GOT3 (cell line): ENCODE measurements at places on chromosomes 7 and 10.

- no peak for DNase-seq
Observed at GRCh38 chr7:151461942-151462230, 21.9 kb upstream of the CRYGN start.

DNA sequence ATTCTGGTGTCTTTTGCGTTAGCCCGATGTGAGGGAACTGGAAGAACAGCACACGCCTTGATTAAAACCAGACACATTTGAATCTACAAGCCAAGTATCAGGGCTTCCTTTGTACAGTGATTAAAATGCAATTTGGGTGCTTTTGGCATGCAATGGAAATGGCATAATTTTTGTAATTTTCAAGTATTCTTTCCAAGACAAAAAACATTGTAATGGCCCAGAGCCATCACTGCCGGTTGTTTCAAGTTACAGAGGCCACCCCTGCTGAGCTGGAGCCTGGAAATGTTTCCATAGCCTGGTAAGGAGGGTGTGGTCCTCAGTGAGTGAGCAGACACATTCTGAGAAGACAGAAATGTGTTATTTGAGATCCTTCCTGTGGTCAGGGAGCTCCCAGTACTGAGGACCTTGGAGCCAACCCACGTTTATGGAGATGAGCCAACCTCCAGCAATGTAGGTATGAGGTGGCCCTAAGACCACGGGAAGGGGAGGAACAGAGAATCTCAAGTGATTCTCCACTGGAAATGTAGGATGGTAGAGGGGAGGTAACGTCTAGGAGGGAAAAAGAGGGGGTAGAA lies 20.9 kb downstream of the TEX36 start:
- DNase-seq = no peak

GRCh38 chr7:91894781-91895480 lies 14.4 kb upstream of the MTERF1 start:
- no peak for DNase-seq

DNA sequence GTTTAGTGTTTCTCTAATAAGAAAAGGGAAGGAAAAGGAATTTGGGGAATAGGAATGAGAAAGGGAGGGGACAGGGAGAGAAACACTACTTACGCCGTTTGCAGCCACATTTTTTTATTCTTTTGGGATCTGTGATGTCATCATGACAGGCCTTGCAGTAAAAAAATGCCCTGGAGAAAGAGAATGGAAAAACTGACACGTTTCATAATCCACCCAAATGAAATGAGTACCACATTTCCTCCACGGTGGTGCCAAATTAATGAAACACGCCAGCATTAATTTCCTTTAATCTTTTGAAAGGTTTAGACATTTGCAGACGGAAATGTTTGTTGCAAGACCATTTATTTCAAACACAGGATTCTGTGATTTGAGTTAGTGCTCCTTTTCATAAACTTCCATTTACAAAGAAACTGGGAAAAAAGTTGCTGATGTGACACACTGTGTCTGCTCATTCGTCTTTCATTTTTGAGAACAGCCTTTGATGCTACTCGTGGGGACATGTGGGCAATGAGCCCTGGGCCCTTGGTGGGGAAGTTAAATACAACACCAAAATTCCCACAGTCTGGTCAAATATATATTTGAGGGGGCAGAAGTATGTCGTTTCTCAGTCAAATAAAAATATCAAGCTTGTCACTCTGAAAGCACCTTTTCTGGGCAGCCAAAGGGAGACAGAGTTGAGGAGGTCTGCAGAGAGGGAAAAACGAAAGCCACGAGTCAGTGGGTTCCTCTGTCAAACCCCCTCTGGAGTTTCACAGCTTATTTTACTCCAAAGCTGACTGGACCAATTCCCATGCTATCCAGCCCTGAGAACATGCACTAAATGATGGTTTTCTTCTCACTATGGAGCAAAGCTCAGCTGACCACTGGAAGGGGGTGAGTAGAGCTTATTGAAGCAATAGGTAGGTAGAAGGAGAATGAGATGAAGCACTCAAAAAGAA lies 625.5 kb downstream of the KCNMA1 start:
- no peak for DNase-seq

GRCh38 chr7:101813402-101814019 lies 3.9 kb upstream of the CUX1 start:
- no peak for DNase-seq

- DNase-seq = no peak
Observed at GRCh38 chr7:70343519-70343918, 745.2 kb downstream of the AUTS2 start.

DNA sequence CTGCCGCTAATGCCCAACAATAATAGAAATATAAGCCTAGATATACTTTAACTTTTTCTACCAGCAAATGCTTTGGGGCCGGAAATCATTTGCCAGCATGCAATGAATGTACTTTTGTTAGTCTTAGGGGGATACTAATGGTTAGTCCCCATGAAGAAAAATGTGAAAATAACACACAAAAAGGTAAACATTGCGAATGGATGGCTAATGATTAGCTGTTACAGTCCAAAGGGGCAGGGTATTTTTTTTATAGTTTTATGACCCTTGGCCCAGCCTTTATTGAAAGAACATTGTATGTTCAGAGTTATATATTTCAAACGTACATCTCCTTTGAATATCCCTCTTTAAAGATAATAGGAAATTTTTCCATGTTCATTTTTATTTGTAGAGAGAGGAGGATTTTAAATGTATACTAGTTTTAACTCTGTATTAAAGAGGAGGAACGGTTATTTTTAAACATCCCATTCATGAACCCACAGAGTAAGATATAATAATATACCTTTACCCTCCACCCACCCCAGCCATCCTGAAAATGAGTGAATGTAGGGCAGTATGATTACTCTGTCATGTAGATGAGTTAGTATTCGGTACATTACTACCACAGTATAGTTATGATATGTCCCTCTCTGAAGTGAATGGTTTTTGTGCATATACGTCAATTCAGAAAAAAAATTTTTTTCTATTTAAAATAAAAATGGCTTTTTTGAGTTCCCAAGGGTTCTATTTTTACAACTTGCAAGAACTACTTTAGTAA lies 63.6 kb downstream of the ARID5B start:
- DNase-seq = no peak

DNA sequence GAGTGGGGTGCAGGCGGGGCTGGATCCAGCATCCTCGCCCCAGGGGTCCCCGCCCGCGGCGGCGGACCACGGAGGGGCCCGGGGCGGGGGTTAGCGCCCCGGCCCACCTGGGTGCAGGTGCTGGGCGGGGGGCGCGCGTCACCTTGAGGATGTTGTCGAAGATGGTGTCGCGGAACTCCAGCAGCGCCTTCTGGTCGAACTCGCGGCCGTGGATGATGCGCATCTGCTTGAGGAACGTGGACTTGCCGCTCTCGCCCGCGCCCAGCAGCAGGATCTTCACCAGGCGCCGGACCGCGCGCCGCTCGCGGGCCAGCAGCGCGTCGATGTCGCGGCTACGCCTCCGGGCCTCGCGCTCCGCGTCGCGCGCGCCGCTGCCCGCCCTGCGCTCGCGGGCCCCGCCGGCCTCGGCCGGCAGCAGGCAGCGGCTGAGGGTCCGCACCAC lies 376 bp downstream of the GNA12 start:
- DNase-seq = no peak

- no peak for DNase-seq
Observed at GRCh38 chr7:134406431-134406830, 52.5 kb downstream of the AKR1B1 start.

GRCh38 chr10:86658751-86659150 lies 4.4 kb downstream of the OPN4 start:
- DNase-seq = no peak

DNA sequence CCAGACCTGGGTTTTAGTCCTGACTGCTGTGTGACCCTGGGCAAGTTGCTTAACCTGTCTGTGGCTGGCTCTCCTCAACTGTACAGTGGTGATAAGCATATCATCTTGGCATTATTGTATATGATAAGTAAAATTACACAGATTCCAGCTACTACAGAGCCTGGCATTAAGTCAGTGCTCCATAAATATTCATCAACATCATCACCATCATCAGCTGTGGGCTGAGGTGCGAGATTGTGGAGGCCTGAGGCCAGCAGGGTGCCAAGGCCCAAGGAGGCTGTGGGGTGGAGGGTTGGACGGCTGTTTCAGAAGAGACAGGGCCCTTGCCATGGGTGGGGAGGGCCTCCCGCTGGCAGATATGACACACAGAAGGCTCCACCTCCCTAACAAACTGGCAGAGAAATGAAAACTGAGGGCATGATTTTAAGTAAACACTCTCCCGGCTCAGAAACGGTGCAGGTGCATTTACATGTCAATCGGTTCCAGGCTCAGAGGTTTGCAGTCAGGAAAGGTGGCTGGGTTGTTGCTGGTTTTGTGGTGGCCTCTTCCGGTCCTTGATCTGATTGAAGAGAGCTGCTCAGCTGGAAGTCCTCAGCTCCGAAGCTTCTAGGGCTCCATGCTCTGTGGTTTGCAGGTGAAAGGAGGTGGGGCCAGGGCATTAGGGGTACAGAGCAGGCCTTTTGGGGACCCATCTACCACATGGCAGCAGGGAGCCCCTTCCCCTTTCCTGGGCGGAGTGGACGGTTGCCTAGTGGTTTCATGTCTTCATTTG lies 10.2 kb downstream of the CRYGN start:
- no peak for DNase-seq

DNA sequence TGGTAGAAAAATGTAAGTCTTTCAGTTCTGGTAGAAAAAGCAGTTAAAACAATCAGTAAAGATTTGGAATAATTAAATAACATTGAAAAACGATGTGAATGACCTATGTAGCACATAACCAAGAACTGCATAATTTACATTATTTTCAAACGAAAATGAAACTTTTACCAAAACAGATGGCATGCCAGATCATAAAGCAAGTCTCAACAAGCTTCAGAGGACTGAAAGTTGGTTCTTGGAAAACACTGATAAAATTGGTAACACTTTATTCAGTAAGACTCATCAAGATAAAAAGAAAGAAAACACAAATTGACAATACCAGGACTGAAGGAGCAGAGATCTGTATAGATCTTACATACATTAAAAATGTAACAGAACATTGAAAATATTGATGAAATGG lies 92.8 kb downstream of the VIPR2 start:
- DNase-seq = no peak

GRCh38 chr10:28300027-28300426 lies 2.8 kb downstream of the MPP7 start:
- DNase-seq = no peak

DNA sequence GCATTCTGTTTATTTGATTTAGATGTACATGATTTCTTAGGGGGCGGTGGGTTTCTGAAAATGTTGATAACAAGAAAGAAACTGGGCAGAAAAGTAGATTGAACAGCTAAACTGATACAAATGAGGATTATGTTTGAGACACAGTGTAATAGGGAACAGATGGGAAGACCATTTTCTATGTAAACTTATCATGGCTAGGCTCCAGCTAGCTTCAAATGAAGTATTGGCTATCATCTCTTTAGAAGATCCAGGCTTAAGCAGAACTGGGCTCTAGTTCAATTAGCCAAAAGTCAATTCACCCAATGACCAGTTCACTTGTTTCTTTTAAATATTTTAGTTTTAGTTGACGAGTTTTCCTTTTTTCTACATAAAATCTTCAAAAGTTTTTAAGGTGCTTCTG lies 639.5 kb downstream of the ANKRD7 start:
- DNase-seq = no peak

GRCh38 chr10:3924344-3924743 lies 139.3 kb upstream of the KLF6 start:
- DNase-seq = no peak

DNA sequence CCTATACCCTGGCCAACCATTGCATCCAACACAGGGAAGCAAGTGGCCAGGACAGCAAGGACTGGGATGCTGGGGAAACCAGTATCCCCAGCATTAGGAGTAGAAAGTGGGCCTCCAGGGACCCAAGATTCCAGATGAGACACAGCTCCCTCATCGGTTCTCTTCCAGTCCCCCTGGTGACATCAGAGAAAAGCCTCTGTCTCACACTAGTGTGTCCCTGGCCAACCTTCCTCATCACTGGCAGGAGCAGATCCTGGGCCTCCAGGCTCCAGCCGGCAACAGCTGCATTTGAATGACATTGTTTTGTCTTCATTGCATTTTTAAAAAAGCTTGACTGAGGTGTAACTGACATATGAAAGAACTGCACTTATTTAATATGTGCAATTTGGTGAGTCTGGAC lies 177.3 kb upstream of the LYZL2 start:
- no peak for DNase-seq

GRCh38 chr7:135843214-135843613 lies 94.6 kb upstream of the FAM180A start:
- no peak for DNase-seq

DNA sequence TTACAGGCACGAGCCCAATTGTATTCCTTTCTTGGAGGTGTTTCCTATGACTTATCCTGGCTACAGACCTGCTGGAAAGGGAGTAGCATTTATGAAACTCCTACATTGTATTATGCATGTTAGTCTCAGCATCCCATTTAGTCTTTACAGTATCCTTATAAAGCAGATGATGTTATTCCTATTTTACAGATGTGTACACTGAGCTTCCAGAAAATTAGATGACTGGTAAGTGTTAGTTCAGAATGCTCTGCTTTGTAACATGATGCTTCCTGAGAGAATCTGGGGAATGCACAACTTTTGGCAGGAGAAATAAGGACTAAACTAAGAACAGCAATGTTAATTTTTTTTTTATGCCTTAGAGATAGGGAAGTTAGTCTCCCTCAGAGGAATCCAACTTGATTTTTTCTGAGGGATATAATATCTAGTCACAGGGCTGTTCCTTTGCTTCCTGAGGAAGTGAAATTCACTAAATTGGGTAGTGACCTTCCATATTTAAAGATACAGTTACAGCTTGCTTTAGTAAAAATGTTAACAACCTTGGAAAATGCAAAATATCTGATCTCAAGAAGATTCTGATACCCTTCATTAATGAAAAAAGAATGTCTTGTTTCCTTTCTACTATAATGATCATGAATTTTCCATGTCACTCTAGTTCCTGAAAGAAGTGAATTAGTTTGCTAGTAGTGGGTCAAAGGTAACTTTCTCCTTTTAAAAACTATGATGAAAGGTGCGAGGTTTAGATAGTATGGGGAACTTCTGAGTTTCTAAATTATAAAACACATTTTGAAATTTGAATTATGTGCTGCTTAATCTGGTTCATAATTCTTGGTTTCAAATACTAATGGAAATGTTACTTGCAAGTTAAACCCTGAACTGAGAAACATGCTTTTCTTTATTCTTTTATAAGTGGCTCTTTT lies 194.0 kb upstream of the PRPS1L1 start:
- DNase-seq = no peak

GRCh38 chr7:32564542-32564941 lies 69.3 kb downstream of the AVL9 start:
- DNase-seq = no peak

DNA sequence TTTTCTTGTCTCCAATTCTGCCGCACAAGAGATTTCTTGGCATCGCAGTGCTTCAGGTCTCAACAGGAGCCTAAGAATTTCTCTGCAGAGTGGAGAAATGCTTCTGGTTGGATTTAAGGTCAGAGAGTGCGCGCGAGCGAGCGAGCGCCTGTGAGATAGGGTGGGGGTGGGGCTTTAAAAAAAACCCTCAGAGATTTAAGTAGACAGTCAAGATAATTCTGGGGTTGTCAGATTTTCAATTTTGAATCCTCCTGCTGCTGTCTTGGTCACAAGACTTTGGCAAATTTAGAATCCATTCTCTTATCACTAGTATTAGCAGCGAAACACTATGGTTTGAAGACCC lies 49.7 kb downstream of the CPEB3 start:
- DNase-seq = no peak
